Anterior cingulate cortex (tissue), 58 donors: ENCODE measurements at places on chromosomes 1 and 21.

- DNase-seq: peak; percentile 81
Measured at GRCh38 chr1:1891349-1892078, 627 bp upstream of the GNB1 start.

DNA sequence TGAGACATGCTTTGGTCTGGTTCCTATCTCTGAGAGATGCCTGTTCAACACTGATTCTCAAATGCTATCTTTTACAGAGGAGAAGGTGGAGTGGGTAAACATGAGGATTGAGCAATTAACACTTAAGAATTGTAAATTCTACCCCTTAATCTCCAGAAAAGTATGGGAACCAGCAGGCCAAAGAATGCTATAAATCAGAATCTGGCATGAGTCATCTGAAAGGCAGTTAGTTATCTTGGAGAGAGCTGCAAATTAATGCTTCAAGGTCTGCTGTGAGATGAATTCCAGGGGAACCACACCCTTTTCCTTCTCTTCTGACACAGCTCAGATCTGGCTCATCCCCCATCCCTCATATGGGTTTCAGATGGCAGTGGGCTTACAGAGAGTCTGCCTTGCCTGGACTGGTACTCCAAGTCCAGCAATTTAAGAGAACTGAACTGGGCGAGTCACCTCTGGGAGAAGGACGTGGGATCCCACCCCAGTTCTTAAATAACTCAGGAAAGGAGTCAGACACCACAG lies 5.2 kb downstream of the S100A10 start:
- DNase-seq: no peak

- DNase-seq: no peak
Measured at GRCh38 chr1:178344513-178345091, 152.2 kb downstream of the CLEC20A start.

- no peak for DNase-seq
Measured at GRCh38 chr1:192702212-192702902, 66.4 kb downstream of the RGS13 start.

GRCh38 chr1:200654660-200655059 lies 15.0 kb downstream of the DDX59 start:
- DNase-seq: no peak

DNA sequence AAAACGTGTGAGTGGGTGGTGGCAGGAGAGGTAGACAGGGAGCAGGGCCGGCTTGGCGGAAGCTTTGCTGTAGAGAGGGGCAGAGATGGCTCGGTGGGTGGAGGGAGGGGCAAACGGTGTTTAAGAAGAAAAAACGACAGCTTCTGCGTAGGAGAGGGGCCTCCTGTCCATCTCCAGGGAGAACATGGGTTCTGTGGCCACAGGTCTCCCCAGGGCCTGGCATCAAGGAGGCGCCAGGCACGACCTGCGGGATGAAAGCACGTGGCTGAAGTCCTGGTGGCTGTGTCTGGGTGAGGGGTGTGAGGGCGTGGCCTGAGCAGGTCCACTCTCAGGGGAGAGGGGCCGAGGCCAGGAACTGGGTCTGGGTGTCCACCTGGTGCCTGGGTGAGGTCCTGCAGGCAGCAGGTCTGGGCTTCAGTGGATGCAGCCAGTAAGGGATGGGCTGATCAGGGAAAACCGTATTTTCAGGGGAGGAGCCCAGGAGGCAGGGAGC lies 940 bp upstream of the PRKCZ start:
- no peak for DNase-seq

GRCh38 chr1:74811436-74812179 lies 78.7 kb downstream of the TYW3 start:
- DNase-seq: no peak

- no peak for DNase-seq
Measured at GRCh38 chr1:24909388-24909898, 20.6 kb downstream of the RUNX3 start.

GRCh38 chr1:227043755-227044154 lies 103.7 kb downstream of the COQ8A start:
- DNase-seq: no peak

- no peak for DNase-seq
Measured at GRCh38 chr1:179080866-179081686, 794 bp upstream of the TOR3A start.

- peak; percentile 77 for DNase-seq
Measured at GRCh38 chr1:228166170-228166936, 749 bp downstream of the IBA57 start.

GRCh38 chr1:70992521-70992920 lies 55.1 kb downstream of the PTGER3 start:
- no peak for DNase-seq

GRCh38 chr21:44301961-44302406 lies 2.1 kb downstream of the PFKL start:
- DNase-seq: no peak

- peak; percentile 37 for DNase-seq
Measured at GRCh38 chr1:201877877-201878401, 10.8 kb upstream of the SHISA4 start.

- DNase-seq: peak; percentile 92
Measured at GRCh38 chr1:31701091-31701736, 2.6 kb downstream of the COL16A1 start.

DNA sequence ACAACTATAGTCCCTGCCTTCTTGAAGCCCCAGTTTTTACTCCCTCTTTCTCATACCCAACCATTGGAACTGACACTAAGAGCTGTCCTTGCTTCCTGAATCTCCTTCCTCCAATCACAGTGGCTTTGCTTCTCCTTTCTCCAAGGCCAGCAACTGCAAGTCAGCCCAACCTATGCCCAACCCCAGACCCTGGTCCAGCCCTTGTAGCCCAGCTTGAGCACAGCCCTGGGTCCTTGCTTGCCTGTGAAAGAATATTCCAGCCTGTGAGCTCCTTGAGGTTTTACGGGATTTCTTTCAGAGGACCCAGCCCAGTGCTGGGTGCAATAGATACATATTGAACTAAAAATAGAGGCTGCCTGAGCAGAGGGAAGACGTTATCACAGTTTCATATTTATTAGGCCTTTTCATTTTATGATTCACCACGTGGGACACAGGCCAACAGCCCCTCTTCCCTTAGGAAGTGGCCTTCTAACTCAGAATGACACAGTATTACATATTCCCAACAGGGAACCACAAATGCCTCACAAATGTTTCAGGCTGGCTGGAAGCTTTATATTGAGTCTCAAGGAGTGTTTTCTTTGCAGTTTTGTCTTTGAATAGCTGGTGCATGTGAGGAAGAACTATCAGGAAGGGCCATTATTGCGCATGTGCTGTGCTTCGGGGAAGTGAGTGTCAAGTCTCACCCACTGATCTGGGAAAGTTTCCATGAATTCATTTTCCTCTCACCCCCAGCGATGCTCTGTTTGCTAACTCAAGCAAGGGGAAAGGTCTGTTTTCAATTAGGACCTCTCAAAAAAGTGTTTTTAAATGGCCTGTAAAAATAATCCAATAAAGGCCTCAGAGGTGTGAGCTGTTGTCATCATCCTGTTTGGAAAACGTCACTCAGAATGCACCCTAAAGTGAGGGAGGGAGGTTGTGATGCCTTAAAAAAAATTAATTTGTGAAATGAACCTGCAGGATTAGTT lies 92.3 kb upstream of the NFIA start:
- DNase-seq: no peak

GRCh38 chr1:39940980-39941871 lies 13.7 kb upstream of the MFSD2A start:
- no peak for DNase-seq

DNA sequence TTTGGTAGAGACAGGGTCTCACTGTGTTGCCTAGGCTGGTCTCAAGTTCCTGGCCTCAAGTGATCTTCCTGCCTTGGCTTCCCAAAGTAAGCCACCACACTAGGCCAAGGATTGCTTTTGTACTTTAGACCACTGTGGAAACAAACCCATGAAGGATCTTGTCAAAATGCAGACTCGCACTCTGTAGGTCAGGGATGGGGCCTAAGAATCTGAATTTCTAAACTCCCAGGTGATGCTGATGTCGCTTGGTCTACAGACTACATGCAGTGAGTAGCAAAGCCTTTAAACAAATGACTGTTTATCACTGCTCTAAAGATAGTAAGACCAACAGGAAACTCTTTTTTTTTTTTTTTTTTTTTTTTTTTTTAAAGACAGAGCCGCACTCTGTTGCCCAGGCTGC lies 54.1 kb upstream of the MUTYH start:
- DNase-seq: no peak
